ENCODE measurements at places on chromosomes 12 and 14.
A peak's percentile ranks its signal among the peaks of the same experiment; 100 is the strongest.

- DNase-seq = no peak
These were observed 27.1 kb upstream of the RNU6-8 start for GRCh38 chr14:32230181-32230580.

DNA sequence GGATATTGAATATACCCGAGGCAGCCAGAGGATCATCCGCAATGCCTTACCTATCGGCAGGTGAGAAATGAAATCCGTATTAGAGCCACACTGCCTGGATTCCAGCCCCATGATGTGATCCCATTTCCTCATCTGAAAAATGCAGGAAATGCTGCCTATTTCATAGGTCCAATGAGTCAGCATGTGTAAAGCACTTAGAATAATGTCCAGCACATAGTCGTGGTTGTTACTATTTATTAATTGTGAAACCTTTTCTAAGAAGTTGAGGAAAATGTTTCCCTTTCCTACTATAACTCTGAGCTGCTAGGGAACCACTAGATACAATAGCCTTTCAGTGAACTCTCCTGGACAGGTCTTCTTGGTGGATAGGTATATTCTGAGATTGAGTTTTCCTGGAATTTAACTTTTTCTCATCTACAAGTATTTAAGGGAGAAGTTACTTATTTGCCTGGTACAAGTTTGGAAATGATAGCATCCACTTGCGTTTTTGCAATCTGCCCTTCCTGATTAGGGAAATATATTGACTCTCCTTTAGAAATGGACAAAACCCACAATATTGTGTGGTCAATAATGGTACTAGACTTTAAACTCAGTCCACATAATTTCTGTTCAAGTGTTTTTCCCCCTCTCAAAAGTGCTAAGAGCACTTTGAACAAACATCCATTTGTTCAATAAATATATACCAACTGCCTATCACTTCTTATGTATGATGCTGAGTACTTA, 12.2 kb downstream of the POLR3B start:
- DNase-seq = no peak

DNA sequence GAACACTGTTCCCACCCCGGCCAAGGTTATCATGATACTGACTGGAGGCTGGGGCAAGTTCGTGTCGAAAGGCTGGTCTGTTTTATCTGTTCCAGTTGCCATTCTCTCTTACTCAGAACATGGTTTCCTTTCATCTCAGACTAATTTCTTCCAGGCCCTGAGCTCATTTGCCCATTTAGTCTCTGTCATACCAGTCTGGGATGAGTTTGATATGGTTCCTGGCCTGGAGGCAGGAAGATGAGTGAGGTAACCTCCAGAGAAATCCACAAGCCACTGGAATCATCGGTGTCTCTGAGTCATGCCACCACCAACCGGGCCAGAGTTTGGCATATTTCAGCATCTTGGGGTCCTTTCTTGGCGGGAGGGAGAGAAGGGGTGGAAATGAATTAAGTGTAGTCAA, 114.7 kb downstream of the NTF3 start:
- DNase-seq = no peak

- DNase-seq = peak; percentile 24
These were observed 352.2 kb downstream of the TMEM121 start for GRCh38 chr14:105878554-105878953.

GRCh38 chr12:100356644-100357223, at the start of gene SLC17A8:
Gene SLC17A8, plus strand, starts transcription at chr12:100357074. Its CDS starts 318 bp downstream, at chr12:100357392.
- no peak for DNase-seq

DNA sequence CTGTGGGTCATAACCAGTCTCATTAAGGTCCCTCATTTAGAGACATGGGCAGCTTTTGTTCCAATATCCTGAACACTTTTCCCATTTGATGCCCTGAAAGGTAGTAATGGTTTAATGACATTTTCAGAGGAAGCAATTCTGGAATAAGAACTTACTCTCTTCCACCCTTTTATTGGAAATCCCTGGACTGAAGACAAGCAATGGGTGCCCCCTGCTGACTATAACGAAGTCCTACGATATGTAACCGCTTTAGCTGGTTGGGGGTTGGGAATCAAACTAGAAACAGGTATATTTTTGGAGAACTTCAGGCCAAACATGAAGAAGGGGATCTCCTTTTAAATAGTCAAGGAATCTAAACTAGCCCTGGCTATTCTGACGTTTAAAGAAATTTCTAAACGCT, 20.5 kb downstream of the SARNP start:
- no peak for DNase-seq

DNA sequence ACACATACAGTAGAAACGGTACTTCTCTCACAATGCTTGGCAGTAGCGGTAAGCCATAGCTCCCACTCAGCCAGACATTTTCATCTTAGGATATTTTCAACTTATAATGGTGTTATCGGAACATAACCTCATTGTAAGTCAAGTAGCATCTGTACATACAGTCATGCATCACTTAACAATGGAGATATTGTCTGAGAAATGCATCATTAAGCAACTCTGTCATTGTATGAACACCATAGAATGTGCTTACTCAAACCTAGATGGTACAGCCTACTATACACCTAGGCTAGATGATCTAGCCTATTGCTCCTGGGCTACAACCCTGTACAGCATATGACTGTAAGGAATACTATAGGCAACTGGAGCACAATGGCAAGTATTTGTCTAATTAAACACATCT, 40.8 kb downstream of the RPS6KA5 start:
- no peak for DNase-seq

- no peak for DNase-seq
These were observed 166.9 kb upstream of the LRIG3 start for GRCh38 chr12:59087077-59087673.

GRCh38 chr12:92911339-92911738, 17.8 kb downstream of the EEA1 start:
- DNase-seq = no peak

GRCh38 chr14:41699486-41699885, 92.8 kb downstream of the LRFN5 start:
- no peak for DNase-seq

DNA sequence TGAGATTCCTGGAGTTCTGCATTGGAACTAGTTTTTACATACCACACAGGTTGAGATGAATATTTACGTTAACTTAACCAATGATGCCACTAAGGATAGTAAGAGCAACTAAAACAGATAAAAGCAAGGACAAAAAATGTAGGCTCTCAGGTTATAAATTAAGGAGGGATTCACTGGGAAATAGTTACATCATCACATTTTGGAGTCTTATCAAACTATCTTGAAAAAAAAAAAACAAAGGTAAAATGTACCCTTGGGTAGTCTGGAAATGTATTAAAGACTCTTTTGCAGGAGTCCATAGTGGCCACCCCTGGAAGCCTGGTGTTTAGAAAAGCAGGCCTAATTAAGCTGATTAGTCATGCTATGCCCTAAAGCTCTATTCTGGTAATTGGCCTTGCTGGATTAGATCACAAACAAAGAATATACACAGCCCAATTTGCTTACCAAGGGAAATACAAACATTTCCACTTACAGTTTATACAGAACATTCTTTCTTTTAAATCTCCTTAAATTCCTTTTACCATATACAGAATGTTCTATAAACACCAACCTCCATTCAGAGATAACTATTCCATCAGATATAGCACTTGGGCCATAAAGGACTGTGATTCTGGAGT, 39.3 kb downstream of the SLC25A47 start:
- DNase-seq = no peak

Measured in lower lobe of right lung (tissue), 2 donors.